ENCODE measurements at places on chromosomes 6 and 20.

DNA sequence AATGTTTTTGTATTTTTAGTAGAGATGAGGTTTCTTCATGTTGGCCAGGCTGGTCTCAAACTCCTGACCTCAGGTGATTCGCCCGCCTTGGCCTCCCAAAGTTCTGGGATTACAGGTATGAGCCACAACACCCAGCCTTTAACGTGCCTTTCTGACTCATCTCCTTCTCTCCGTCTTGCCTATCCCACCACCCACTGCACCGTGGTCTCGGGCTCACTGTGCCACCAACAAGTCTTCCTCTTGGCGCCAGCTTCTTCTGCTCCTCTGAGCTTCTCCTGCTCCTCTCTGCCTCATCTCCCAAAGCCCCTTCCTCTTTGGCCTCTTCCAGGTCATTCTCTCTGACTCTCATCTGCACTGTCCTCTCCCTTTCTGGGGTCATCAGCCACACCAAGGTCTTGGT, 41.0 kb downstream of the TMEM242 start:
- peak; percentile 33 for DNase-seq

- DNase-seq = no peak
Measured at GRCh38 chr6:43469947-43470346, 7.4 kb upstream of the TJAP1 start.

DNA sequence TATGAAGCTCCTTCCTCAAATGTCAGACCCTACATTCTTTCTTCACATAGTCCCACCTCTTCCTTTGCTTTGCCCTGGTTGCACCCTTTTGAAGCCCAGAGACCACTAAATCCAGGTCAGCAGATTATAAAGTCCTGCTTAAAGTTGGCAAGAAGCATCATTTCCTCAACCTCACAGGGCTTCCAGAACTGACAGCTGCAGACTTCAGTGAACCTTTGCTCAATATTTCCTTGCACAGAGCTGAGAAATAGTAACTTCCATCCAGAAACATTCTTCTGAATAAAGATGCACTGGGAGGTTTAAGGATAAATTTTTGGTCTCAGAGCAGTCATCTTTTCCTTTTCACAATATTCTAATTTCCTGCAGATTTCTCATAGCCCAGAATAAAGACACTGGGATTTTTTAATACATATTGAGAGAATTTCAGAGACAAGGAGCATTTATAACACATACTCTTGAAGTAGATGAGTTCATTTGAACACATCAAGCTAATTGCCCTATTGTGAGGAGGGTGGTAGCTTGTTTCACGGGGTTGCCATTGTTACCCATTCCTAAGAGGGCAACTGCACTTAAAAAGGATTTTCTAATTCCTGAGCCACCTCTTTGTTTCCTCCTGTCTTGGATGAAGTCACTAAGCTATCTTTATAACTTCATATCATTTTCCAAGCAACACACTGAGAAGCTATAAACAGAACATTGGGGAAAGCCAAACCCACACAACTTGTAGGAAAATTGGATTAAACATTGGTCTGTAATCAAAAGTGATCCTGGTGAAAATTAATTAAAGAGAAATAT, 150.2 kb upstream of the PLN start:
- DNase-seq = no peak

DNA sequence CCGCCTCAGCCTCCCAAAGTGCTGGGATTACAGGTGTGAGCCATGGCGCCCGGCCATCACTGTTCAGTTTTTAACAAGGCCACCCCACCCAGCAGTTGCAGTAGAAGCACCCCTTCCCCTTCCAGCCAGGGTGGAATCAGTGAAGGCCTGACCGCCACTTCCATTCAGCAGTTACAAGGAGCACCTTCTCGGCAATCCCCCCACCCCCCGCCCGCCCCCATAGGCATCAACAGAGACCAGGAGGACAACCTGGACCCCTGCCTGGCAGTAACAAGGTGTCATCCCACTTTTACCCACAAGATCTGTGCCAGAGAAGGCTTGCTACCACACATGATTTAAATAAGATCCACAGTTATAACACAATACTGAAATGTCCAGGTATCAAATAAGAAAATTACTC, 23.1 kb downstream of the NCR2 start:
- DNase-seq = no peak

DNA sequence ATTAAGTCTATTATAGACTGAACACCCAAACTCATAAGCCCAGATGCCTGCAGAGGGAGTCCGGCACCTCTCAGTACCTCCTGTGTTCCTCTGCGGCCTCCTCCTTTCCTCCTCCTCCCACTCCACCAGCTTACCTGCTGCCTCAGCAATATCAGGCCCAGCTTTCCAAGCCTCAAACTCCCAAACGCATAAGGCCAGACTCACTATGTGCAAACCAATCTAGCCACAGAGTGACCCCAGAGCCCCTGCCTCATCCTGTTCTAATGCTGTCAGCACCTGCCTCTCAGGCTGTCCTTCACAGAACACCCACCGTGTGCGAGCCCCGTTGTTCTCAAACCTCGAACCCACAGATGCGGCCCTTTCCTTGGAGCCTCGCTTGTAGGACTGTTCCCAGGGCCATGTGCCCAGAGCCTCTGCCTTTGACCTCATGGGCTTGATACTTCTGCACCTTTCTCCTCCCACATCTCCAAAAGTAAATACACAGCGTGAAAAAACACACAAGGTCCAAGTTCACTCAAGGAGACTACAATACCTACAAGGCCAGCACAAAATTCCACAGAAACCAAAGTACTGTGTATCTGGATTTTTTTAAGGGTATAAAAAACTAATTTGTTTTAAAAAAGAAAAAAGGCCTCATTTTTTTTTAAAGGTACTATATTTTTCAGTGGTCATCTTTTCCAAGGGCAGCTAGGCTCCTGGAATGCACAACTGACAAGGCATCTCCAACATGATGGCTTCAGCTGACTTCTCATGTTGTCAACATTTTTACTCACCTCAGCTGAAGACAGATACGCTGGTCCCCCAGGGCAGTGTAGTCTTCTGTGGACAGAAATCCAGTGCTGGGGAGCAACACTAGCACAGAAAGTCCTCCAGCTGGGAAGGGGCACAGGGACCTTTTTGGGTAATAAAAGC, 52.3 kb downstream of the ABHD12 start:
- DNase-seq = no peak

GRCh38 chr6:167509853-167510220, 185.0 kb downstream of the TTLL2 start:
- DNase-seq = no peak

GRCh38 chr6:158607411-158608170, 37.0 kb downstream of the DYNLT1 start:
- no peak for DNase-seq

GRCh38 chr20:32132911-32133549, 23.5 kb downstream of the TM9SF4 start:
- no peak for DNase-seq

DNA sequence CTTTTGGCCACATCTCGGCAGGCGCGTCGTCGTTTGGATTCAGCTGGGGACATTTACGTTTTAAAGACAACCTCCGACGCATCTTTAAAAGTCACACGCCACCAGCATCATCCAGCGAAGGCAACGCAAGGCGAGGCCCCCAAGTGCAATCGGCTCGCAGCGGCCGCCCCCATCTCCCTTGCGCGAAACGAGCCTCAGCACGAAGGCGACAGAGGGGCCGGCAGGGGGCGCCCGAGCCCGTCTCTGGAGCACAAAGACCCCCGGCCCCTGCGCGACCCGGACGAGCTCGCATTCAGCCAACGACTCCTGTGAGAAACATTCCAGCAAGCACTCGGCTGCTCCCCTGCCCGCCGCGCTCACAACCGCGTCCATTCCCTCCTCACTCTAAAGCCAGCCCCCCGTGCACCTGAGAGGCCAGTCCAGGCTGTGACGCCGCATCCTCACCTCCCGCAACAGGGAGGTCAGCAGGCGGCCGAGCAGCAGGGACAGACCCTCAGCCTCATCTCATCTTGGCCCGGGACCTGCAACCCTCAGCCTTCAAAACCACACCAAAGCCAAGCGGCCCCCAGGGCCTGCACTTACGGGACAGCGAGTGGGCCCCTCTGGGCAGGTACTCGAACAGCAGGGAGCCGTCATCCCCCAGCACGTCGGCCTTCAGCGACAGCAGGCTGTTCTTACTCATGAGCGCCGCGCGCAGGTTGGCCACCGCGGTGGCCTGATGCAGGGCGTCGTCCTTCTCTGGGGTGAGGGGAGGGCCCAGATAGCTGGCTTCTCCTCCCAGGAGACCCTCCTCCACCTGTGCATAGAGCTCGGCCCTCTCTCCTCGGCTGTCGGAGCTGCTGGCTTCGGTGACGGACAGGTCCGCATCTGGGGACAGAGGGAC, 35.8 kb downstream of the SLC2A4RG start:
- peak; percentile 73 for DNase-seq

GRCh38 chr6:2412731-2413130, 167.3 kb upstream of the GMDS start:
- DNase-seq = no peak

- DNase-seq = no peak
Measured at GRCh38 chr6:71879016-71879415, 7.3 kb upstream of the RIMS1 start.

GRCh38 chr6:133768656-133769295, 120.1 kb upstream of the TCF21 start:
- DNase-seq = no peak

- no peak for DNase-seq
Measured at GRCh38 chr6:5762561-5762968, 244.2 kb downstream of the NRN1 start.

DNA sequence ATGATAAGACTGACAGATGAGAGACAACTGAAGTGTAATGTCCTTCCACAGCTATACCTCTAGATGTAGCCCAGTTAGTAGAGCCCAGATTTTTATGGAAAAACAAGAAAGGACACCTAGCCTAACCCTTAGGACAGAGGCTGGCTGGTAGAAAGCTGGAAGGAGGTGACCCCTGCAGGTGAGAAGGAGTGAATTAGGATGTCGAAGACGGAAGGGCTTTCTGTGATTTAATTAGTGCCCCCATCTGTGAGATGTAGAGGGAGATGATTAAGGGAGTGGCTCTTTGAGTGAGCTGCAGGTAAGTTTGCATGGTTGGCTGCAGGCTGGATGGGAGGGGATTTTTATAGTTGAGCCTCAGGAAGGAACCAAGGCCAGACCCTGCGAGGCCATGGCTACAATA, 82.8 kb downstream of the GFRA4 start:
- DNase-seq = no peak

DNA sequence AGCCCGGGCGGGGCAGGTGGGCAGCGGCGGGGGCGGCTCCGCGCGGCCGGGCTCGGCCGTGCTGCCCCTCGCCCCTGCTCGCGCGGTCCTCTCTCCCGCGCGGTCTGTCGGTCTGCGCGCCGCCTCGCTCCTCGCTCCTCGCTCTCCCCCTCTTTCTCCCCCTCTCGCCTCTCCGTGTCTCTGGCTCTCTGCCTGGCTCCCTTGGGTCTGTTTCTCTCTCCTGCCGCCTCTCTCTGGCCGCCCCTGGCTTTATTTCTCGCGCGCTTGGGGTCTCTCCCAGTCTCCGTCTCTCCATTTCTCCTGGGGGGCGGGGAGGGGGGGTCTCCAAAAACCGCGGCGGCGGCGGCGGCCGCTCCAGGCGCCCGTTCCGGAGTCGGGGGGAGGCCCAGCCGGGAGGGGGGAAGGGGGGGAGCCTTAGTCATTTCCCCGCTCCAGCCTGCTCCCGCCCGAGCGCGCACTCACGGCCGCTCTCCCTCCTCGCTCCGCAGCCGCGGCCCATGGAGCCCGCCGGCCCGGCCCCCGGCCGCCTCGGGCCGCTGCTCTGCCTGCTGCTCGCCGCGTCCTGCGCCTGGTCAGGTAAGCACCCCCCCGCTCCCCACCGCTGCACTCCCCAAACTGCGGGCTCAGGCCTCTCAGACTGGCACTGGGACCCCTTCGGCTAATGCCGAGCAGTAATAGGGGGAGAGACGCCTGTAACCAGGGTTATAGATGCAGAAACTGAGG, at the start of gene SIRPA:
Gene SIRPA, plus strand, starts transcription at position 457 of the 723 bp plus-strand sequence. Its CDS starts 41 bp downstream, at position 498.
- no peak for DNase-seq

- no peak for DNase-seq
Measured at GRCh38 chr6:72553531-72554511, 68.0 kb upstream of the KCNQ5 start.

DNA sequence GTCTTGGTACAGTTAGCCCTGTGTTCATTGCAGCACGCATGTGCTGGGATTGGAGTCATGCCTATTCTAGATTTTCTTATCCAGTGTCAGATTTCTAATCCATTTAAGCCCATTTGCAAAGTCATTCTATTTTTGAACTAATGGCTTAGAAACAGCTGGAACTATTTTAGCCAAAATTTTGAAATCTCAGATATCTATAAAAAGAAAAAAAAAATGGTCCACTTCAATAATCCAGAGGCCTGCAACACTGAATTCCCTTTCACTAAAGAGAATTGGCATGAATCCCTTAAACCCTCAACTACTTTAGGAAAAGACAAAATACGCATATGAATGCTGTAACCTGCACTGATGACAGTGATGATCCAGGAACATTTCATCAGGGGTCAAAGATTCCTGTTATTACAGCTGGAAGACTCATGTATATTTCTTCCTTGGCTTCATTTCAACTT, 1.5 kb downstream of the COL21A1 start:
- DNase-seq = no peak

- no peak for DNase-seq
Measured at GRCh38 chr20:7736336-7736735, 203.9 kb downstream of the HAO1 start.

DNA sequence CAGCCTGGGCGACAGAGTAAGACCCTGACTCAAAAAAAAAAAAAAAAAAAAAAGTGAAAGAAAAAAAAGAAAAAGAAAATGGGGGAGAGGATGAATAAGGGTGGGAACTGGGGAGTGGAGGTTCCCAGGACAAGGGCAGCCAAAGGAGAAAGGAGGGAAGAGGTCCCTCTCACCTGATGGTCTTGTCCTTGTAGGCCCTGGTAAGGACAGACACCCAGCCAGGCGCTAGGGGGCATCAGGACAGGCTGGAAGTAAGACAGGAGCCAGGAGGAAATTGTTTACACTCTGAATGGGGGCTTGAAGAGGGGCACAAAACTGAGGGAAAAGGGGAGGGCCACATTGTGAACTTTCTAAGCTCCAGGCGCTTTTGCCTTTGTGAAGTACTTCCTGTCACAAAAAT, 2.3 kb upstream of the ALDH5A1 start:
- no peak for DNase-seq

GRCh38 chr6:67541586-67541985, 1093.5 kb upstream of the ADGRB3 start:
- DNase-seq = no peak

DNA sequence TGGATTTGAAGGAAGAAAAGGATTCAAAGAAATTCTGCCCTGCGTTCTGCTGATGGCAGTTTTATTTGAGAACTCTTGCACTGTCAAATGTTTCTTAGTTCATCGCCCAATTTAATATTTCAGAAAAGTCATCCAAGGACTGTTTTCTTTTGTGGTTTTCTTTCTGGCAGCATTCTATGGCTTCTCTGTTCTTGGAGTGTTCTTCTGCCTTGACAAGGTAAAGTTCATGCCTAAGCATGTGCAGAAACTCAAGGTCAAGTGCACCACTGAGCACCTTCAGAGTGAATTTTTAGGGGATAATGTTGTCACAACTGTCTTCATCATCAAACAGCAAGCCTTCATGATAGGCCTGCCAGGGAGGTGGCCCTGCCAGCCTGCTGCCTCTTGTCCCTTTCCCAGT, 225.6 kb downstream of the PLCB1 start:
- DNase-seq = no peak

Measured in stimulated activated CD8-positive, alpha-beta memory T cell treated with anti-CD3 and anti-CD28 coated beads, Interleukin-4, amount 100 ng/mL, for 48 hours (primary cell).